ENCODE measurements at places on chromosomes 3 and 15.

DNA sequence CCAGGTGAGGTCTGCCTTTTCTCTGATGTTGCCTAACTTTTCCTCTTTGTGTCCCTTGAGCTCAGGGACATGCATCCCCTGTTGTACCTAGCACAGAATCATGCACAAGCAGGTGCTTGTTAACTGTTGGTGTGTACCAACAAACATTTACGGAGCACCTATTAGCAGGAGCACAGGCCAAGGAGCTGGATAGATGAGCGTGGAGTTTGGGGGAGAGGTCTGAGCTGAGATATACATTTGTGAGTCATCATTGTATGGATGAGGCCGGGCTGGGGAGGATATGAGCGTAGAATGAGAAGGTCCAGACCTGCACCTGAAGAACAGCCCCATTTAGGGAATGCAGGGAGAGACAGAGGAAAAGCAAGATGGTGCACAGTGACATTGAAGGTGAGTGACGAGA, 53.4 kb downstream of the SMAD3 start:
- DNase-seq, result no peak

DNA sequence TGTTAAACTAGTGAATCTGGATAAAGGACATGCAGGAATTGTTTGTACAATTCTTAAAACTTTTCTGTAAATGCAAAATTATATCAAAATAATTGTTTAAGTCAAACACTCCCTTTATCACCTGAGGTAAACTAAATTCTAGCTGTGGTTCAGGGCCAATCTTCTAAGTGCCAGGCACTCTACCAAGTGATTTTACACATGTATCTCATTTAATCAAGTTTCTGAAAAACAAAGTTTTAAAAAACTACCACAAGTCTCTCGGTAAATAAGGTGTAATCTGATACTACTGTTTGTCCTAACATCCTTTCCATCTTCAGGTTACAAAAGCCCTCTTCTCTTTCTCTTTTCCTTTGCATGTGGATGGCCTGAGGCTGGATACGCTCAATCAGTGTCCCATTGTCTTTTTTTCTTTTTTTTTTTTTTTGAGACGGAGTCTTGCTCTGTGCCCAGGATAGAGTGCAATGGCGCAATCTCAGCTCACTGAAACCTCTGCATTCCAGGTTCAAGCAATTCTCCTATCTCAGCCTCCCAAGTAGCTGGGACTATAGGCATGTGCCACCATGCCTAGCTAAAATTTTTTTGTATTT, 19.3 kb downstream of the IFT80 start:
- no peak for DNase-seq

DNA sequence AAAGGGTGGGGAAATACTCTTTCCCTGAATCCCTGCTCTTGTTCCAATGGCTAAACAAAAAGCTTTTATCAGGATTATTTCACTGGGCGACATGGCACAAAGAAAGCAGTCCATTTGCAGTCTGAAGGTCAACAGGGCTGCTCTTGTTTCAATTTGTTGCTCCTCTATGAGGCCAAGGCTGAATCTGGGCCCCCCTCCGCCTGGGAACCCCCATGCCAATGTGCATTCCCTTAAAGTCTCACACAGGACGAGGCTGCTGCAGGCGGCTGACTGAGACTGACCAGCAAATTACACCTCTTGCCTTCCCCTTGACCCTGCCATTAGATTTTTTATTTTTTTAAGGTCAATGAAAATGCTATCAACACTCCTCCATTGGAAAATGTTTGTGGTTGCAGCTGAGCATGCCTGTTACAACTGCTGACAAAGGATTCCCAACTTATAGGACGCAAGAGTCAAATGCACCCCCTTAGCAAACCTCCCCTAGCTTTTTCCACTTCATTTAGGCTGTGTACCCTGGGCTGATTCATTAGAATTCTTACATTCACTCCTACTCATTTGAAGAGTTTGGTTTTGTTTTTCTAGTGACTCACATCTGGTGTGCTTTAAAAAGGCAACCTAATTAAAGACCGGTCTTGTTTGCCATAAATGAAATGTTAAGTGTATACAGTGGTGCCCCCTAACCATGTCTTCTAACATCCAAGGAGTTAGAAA, 60.8 kb upstream of the ARHGEF3 start:
- DNase-seq, result peak; percentile 30

GRCh38 chr3:59440285-59441028, 390.6 kb upstream of the CFAP20DC start:
- DNase-seq, result no peak

GRCh38 chr3:106121491-106122289, 252.9 kb upstream of the CBLB start:
- no peak for DNase-seq

GRCh38 chr15:59332009-59332408, 40.7 kb downstream of the MYO1E start:
- DNase-seq, result no peak

GRCh38 chr15:43283526-43283925, 16.8 kb upstream of the TGM5 start:
- no peak for DNase-seq

GRCh38 chr3:19744047-19744446, 190.0 kb downstream of the EFHB start:
- no peak for DNase-seq

DNA sequence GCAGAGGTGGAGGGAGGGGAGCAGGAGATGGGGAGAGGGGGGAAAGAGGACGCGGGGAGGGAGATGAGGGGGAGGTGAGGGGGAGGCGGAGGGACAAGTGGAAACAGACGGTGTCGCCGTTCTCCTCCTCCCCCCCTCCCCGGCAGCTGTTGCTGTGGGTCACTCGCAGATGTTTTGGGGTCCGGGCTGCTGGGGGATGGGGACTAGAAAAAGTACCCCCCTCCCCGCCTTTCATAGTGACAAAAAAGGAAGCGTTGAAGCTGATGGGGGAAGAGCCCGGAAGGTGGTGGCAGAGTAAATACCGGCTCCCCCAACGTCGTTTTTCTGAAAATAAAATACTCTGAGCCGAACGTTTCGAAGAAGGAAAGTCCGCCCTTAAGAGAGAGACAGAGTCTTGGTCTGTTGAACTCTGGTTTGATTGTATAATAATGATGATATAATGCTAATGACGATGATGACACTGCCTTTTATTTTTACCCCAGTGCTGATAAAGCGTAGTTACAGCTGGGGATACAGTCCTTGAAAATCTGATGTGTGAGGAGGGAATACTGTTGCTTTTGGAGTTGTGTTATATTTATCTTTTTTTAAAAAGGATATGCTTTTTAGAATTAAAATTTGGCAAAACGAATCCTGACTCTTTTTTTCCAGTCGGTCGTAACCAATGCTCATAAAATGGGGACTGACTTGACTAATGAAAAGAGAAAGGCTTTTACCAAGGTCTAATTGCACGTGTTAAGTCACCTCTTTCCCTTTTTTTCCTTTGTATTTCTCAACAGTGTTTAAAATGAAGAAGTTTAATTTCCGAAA, 993 bp downstream of the STXBP5L start:
- DNase-seq, result no peak

DNA sequence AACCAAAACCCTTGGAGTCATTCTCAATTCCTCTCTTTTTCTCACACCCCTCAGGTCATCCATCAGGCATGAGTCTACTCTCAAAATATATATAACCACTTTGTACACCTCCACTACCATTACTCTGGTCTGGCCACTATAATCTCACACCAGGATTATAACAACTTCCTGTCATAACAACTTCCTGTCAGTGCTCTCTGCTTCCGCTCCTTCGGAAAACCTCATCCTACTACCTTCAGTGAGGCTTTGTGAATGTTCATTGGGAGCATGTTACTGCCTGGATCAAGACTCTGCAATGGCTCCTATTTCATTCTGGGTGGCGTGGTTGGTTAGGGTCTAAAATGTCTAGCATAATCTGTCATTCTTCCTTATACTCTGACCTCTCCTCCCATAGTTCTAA, 447.4 kb downstream of the MAGI1 start:
- DNase-seq, result no peak

DNA sequence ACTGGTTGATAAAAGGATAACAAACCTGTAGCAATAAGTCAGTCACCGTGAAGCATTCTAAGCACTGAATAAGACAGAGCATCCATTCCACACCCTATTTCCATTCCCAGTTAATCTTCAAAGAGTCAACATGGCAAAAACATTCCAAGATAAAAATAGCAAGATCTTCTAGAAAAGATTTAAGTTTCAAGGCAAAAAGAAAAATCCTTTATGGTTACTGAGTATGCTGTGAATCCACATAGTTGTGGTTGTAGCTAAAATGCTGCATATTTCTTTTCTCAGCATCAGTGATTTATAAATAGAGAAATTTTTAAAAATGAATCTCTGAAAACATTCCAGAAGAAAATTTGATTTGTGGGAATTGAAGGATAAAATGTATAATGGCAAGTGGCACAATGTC, 21.1 kb downstream of the GAP43 start:
- DNase-seq, result no peak

DNA sequence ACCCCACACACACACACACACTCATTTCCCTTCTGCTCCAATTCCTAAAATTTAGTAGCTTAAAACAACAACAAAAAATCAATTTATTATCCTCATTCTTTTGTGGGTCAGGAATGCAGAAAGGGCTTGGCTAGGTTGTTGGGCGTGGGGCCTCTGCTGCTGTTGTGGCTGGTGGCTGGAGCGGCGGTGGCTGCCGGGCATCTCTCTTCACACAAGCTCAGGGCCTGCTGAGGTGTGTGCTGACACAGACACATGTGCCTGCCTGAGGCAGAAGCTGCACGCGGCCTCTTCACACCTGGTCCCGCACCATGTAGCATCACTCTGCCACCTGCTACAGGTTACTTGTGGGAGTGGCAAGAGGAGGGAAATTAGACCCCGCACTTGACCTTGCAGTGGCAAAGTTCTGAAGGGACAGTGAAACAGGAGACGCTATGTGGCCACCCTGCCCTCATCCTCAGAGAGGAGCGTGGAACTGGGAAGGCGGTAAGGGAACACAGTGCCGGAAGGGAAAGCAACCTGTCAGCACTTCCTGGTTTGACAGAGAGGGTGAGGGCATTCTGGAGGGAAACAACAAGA, 64.0 kb upstream of the PRR20G start:
- no peak for DNase-seq

- DNase-seq, result no peak
Observed at GRCh38 chr3:121517953-121518655, 27.7 kb downstream of the POLQ start.
